ENCODE measurements at places on chromosomes 12 and 14.

DNA sequence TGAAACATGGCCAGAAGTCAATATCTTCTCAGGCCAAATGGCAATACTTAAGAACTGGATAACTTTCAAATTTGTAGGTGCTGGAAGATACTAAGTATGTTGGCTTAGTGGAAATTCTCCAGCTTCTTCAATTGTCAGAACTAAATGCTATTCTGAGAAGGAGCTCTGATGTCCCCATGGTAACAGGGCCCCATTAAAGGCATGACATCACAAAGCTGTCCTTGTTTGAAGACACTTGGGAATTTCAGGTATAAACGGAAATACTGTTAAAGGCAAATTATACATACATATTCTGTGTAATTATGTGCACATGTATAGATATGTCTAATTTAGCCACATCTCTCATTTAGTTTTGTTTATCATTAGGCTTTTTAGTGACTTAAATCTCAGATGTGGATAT lies 210.0 kb upstream of the SEL1L start:
- no peak for DNase-seq

DNA sequence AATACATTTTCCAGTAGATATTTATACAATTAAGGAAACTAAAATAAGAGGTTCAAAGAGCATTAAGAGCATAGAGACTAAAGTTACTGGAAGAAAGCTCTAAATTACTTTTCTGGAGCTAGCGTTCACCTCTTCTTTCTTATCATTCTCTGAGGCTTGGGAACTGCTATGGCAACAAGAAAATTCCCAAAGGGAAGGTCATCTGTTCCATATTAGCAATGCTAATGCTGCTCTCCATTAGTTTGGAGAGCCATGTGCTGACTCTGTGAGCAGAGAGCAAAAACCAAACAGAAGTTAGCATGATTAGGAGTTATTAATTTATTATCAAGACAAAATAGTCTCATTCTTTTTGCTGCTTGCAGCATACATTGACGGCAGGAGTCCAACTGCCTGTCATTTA lies 143.1 kb upstream of the SLC16A7 start:
- DNase-seq, result no peak

DNA sequence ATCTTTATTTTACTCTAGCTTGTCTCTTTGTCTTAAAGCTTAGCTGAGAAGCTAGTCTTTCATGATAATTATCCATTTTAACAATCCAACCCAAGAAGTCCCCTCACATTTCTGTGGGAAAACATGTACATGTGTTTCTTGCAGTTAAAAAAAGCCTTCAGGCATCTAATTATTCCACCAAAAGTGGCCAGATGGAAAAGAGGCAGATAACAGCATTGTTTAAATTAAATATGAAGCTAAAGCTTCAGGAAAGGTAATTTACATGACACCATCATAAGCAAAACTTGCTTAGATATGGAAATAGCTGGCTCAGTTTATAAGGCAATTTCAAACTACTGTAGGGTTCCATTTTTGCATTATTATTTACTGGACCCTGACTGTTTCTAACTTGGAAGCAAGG lies 175.4 kb downstream of the UNC79 start:
- DNase-seq, result no peak

- DNase-seq, result peak; percentile 26
Measured at GRCh38 chr12:84856156-84856900, 56.3 kb downstream of the SLC6A15 start.

DNA sequence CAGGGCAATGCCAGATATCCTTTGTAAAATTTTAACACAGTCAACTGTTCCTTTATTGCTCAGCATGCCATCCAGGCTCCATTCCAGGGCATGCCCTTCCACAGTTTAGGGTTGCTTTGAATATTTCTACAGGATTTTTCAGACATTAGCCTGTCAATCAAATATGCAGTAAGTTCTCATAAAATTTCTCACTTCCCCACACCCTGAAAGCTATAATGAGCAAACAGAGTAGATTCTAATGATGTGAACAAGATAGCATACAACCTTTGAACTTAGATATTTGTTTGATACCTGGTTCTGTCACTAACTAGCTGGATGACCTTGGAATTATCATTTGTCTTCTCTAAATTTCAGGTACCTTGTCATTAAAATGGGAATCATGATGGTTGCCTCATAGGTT lies 251.2 kb downstream of the SYT1 start:
- DNase-seq, result no peak

- no peak for DNase-seq
Measured at GRCh38 chr12:92757597-92758121, 54.9 kb downstream of the PLEKHG7 start.

DNA sequence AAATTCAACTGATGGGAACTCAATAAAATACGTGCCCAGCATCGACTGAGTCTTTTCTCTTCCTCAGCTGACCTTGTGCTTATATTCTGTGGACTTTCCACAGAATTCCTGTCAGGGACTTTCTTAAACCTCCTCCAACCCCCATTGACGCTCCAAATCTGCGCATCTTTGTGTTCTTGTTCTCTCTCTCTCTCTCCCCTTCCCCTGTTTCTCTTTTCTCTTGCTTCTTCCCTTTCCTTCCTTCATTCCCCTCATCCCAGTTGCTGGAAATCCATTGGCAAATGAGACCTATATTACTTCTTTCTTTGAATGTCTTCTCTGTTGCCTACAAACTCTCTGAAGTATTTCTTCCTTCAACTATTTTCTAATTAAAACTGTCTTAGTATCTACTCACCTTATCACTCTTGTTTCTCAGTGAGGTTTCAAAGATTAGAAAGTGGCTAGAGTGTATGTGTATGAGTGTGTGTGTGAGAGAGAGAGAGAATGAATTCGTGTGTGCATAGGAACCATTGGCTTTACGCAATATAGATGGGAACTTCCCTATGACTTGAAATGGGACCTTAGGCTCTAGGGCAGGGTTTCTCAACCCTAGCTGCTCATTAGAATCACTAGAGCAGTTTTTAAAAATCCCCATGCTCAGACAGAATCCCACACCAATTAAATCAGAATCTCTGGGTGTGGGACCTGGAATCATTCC lies 41.8 kb upstream of the DHRS7 start:
- no peak for DNase-seq

DNA sequence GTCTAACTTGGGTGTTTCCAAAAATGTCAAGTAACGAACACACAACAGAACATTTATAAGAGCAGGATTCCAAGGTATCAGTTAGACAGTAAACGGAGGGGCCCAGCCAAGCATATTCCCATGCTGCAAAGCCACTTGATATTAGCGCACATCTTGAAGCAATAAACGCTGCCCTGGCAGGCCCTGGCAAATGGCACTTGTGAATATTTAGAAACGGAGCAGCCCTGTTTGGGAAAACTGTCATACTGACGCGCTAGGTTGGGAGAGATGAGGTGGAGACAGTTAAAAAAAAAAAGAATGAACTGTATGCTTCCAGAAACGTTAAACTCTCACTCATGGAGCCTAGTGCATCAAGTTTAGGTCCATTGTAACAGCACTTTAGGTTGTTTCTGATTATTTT lies 9.3 kb downstream of the DGLUCY start:
- no peak for DNase-seq

DNA sequence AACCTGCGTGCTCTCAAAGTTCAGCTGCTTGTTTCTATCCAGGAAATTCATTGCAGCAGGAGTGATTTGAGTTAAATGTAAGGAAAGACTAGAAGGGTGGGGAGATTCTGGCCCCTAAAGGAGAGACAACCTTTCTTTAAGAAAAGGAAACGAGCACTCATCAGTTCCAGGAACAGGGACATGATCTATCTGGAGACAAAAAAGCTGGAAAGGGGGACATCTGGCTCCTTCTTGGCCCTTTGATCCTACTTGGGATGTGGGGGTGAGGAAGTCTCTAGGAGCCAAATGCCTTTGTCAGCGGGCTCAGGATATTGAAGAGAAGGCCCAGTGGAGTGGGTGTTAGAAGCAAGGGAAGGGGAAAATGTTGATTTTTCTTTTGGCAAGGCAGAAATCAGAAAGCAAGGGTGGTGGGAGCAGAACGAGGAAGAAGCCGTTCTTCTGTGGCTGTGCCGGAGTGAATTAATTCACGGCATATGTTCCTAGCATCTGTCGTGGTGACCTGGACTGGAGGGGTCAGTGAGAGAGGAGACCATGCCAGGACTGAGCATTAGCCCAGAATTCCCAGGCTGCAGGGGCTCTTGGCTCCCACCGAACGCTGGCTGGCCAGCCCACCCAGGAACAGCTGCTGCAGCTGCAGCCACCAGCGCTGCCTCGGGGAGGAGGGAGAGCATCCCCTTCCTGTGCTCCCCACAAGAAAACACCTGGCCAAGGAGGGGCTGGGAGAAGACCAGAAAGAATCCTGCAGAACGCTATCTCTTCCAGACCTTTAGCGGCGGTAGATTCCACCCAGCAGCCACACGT lies 62.8 kb upstream of the GPATCH2L start:
- no peak for DNase-seq

DNA sequence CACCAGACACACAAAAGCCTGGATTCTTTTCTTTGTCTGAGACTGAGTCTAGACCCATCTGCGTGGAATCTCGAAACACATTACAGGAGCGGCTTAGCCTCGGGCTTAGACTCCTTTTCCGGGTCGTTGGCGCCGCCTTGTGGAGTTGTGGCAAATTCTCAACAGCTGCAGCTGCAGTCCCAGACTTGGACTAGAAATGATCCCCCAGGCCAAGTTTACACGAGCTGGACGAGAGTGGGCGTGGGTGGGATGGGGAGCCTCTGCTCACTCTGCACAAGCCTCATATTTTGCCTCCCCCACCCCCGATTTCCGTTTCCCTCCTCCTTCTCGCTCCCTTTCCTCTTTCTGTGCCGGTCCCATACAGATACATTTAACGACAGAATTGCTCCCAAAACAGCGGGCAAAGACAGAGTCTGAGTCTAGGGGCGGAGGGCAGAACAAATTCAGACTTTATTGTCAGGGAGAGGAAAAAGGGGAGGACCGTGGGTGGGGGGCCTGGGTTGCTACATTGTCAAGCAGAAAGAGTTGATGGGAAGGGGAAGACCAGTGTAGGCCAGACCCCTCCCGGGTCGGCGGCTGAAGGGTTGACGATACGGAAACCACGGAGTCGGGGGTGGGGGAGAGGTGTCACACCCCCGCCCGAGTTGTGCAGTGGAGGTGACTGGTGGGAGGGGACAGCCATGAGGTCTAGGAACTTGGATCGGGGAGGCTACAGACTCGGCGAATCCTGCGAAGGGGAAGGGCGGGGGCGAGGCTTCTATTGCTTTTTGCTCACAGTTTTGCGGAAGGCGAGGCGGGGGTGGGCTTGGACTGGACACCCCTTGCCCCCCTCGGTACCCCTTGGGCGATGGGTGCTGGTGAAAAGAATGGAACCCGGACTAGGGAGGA lies 4.7 kb upstream of the GPR84 start:
- peak; percentile 51 for DNase-seq

- no peak for DNase-seq
Measured at GRCh38 chr14:26765768-26766520, 168.1 kb upstream of the NOVA1 start.

GRCh38 chr14:54664961-54665360 lies 98.0 kb downstream of the SAMD4A start:
- no peak for DNase-seq

DNA sequence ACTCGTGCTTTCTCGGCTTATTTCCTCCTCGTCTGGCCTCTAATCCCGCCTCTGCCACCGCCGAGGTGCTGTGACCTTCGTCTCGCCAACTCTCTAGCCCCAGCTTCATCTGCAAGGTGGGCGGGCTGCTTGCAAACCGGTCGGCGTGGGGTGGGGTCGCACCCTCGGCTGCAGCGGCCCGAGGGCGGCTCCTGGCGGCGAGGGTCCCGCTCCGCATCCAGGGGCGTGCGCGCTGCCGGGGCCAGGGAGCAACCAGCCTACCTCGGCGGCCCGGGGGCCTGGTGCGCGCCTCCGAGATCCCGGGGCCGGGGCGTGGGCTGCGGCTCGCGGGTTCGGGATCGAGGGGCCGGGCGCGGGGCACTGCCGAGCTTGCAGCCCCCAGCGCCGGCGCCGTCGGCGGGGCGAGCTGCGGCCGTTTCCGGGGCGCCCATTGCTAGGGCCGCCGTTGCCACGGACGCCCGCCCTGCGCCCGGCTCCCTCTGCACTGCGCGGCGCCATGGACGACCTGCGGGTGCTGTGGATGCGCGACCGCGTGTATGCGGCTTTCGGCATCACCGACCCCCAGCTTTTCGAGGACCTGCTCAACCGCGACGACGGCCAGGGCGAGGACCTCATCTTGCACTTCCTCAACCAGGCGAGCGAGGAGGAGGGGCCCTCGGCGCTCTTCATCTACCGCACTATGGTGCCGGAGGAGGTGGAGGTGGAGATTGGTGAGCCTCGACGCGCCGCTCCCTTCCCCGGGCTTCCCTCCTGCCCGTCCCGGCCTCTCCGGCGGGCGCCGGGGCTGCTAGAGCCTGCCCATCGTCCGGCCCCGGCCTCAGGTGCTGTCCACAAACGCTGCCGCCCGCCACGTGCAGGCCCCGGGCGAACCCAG lies at the start of gene DNAH10:
DNAH10 (plus strand) TSS at position 461 of the 874 bp plus-strand sequence; CDS start at position 497, 36 bp downstream.
- no peak for DNase-seq

DNA sequence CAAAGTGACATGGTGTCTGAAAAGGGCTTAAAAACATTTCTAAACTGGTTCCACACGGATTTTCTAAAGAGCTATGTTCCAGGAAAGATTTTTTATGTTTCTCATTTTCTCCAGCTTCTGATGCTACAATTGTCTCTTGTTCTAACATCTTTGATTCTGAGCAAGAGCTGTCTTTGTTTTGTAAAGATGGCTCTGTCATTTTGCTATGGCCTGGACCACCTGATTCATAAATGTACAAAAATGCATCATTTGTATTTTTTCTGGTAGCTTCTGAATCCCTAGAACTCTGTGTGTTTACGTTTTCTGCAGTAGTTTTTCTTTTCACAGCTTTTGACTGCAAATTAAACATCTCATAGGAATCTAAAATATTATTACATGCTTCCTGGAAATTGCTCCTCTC lies 3.2 kb downstream of the MLH3 start:
- no peak for DNase-seq

GRCh38 chr12:132188916-132189325 lies 44.7 kb downstream of the NOC4L start:
- DNase-seq, result no peak

DNA sequence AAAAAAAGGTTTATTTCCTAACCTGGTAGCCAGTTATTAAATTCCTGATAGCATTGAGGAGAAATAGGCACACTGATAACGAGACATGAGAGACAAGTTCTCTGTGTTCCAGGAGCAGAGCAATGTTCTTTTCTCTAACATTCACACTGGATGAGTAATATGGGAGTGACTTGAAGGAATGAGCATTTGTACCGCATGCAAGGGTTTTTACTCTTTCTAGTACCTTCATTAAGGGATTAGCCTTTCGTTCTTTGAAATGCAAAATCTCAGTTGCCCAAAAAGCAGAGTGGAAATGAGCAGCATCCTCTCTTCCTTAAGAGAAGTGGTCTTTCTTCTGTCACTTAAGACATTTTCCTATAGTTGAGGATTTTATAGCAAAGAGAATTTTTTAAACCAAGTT lies 54.7 kb downstream of the FGD4 start:
- no peak for DNase-seq

GRCh38 chr12:5417500-5417899 lies 14.4 kb upstream of the NTF3 start:
- DNase-seq, result no peak

GRCh38 chr12:91561958-91562325 lies 379.3 kb upstream of the DCN start:
- DNase-seq, result no peak

- DNase-seq, result no peak
Measured at GRCh38 chr14:104747876-104748275, 5.1 kb upstream of the SIVA1 start.

- no peak for DNase-seq
Measured at GRCh38 chr14:95833429-95833828, 43.2 kb upstream of the TUNAR start.

Data from non-pigmented ciliary epithelial cell (primary cell).